ENCODE measurements at places on chromosomes 12 and 14.
A peak's percentile ranks its signal among the peaks of the same experiment; 100 is the strongest.

DNA sequence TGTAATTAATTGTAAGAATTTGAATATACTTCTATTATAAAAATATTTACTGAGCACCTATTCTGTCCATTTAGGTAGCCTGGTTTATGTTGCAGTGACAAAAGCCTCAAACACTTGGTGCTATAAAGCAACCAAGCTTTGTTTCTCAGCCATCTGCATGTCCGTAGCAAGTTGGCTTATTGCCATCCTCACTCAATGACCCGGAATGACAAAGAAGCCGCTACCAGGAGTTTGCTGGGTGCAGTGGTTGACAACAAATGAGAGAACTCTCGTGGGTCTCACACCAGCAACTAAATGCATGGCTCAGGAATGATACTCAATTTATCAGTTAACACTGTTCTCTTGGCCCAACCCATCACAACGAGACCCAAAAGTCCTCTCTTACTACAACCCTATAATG is 553.1 kb downstream of the DIO2 start:
- no peak for DNase-seq

- DNase-seq = no peak
These were observed 105.7 kb upstream of the RESF1 start for GRCh38 chr12:31853520-31853919.

GRCh38 chr12:45775465-45775864 is 46.0 kb downstream of the ARID2 start:
- DNase-seq = no peak

DNA sequence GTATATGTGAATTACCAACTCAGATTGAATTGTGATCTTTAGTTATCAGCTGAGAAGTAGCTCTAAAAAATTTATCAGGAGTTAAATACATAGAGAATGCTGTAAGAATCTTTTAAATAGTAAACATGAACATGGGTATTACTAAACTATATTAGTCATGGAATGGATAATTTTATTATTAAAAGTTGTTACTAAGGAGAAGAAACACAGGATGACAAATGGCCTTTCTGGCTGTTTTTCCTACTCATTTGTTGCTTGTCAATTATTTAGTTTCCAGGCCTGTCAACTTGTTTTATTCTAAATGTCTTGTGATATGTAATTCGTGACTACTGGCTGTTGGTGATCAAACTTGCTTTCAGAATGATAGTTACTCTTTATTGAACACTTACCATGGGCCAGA is 58.7 kb downstream of the KTN1 start:
- no peak for DNase-seq

DNA sequence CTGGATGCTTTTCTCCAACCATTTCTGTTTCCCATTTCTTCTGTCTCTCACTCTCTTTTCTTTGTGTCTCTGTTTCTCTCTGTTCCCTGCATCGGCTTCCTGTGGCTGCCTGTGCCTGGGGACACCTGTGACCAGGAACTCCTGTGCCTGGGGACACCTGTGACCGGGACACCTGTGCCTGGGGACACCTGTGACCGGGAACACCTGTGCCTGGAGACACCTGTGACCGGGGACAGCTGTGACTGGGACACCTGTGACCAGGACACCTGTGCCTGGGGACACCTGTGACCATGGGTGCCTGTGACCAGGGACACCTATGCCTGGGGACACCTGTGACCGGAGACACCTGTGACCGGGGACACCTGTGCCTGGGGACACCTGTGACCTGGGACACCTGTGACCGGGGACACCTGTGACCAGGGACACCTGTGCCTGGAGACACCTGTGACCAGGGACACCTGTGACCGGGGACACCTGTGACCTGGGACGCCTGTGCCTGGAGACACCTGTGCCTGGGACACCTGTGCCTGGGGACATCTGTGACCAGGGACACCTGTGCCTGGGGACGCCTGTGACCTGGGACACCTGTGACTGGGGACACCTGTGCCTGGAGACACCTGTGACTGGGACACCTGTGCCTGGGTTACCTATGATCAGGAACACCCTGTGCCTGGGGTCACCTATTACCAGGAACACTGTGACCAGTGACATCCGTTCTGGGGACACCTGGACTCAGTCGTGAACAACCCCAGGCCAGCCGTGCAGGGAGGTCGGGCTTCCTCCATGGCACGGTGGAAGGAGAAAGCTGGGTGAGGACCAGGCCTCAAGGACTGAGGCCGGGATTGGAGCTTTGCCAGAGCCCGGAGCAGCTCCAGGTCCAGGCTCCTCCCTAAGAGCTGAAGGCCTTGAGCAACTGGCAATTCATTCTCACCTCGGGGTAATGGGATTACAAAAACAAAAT is 23.4 kb upstream of the FBRSL1 start:
- no peak for DNase-seq

DNA sequence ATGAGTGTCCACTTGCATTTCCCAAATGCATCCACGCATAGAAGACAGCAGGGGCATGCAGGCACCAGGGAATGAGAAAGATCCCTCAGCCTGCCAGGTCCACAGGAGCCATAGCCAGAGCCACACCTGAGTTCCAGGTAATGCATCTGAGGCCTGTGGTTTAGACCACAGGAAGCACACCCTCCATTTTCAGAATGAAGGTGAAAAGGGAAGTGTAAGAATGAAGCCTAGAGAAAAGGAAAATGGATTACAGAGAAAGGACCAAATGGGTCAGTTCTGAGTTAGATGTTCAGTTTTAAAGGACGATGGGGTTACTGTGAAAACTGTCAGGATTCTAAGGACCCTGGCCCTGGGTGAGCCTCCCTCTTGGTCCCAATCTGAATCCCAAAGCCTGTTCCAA is 1283.2 kb downstream of the TMEM121 start:
- DNase-seq = no peak

- no peak for DNase-seq
These were observed 74.8 kb upstream of the MGAT4C start for GRCh38 chr12:86331012-86331411.

GRCh38 chr12:16037533-16037932 is 126.4 kb downstream of the DERA start:
- no peak for DNase-seq

DNA sequence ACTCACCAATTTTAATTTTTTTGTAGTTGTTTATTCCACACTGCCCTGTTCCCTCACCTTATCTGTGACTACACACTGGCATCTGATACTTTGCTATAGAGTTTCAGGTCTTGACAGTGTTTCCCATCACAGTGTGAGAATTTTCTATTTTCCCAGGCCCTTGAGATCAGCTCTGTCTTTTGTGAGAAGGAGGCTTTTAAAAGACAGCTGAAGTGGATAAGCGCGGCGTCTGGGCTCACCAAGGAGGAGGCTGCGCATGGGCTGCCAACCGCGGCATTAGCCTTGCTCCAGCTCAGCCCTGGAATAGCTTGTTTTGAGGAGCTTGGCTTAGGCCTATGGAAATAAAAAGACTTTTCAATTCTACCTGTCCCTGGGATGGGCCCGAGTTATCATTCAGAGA is 181.3 kb downstream of the RMST start:
- DNase-seq = no peak

DNA sequence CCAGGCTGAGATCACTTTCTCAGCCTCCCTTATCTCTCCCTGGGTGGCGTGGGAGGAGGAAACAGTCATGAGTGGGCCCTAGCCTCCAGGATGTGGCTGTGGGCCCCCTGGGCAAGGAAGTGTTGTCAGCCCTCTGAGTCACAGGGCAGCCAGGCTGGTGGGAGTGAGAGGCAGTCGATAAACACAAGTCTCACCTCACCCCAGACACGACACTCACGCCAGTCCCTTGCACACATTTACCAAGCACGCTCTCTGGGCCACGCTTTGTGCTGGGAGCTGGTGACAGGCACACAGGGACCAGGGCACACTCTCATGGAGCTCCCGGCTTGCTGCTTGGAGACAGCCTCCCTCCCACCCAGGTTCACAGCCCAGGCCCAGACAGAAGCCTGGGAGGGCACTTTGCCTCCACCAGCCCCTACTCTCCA is 1.9 kb upstream of the KRT79 start:
- DNase-seq = no peak

- no peak for DNase-seq
These were observed 38.0 kb upstream of the PPP4R3A start for GRCh38 chr14:91548108-91548507.

GRCh38 chr12:26195641-26196420 is 458 bp downstream of the SSPN start:
- peak; percentile 86 for DNase-seq

GRCh38 chr12:90030726-90031125 is 322.1 kb upstream of the ATP2B1 start:
- no peak for DNase-seq

- DNase-seq = no peak
These were observed 302.6 kb downstream of the PCNX1 start for GRCh38 chr14:71209888-71210287.

GRCh38 chr12:75812271-75813018 is 219.1 kb downstream of the PHLDA1 start:
- no peak for DNase-seq

DNA sequence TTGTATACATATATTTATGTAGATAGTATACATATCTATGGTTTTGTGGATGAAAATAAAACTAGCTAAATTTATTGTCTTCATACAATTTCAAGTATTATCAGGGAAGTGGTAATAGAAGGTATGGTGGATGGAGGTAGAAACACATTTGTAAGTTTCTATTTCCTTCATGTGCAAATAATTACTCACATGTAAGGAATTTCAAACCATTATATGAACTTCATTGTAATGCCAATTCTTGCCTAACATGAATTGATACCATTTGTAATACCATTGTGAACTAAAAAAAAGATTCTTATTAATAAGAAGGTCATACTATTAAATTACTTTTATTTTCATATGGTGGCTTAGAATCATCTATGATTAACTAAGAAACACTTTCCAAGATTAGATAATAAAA is 20.1 kb upstream of the PPFIA2 start:
- no peak for DNase-seq

DNA sequence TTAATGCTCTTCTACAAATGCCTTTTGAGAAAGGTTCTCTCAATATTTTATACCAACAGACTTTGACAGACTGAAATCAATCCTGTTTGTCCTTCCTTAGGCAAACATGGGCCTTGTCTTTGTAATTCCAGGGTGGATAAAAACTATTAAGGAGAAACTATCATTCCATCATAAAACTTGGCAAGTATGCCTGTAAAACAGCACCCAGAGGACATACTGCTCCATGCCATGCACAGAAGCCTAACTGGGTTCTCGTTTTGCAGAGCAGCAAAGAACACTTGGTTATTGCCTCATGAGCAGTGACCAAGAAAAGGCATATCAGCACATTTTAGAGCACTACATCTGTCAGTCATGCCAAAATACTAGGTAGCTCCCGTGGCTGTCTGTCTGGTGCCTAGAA is 33.8 kb upstream of the PTGDR start:
- no peak for DNase-seq

DNA sequence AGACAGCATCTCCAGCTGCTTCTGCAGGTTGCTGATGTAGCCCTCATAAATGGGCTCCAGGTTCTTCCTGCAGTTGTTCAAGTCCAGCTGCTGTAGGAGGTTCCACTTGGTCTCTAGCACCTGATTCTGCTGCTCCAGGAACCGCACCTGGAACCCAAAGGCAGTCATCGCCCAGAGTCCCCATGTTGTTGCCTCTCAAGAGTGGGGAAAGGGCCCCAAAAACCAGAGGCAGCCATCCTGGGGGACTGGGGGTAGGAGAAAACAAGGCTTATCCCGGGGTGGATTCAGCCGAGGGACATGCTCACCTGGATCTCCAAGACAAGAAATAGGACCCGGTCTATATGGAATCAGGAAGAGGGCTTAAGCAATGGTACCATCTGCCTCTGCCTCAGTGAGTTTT is 2.3 kb downstream of the KRT72 start:
- no peak for DNase-seq

DNA sequence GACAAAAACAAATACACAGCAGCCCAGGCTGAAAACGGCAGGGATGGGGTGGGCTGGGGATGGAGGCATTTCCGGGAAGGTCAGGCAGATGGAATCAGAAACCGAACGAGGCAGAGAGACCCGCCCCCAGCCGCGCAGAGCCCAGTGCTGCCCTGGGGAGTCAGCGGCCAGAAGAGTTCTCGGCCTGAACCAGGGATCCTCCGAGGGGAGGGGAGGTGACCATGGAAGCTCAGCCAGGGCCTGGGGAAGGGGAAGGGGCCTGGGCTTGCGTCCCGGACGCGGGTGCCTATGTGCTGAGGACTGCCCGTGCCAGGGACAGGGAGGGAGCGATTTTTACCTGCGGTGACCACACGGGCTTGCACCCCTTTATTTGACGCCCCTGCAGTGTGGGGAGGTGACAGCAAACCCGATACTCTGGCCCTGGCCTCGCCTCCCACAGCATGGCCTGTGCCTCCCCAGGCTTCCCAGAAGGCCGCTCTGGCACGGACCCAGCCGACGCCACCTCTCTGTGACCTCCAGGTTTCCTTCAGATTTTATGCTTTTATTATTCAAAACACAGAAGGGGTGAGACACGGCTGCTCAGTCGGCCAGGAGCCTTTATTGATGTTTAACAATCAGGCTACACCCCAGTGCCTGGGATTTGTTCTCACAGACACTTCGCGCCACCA is 7.7 kb downstream of the LRCOL1 start:
- DNase-seq = no peak

- no peak for DNase-seq
These were observed 10.0 kb downstream of the SFSWAP start for GRCh38 chr12:131720921-131721320.

GRCh38 chr14:60106339-60106738 is 14.6 kb downstream of the PCNX4 start:
- DNase-seq = no peak

- DNase-seq = no peak
These were observed 389.6 kb upstream of the ATP2B1 start for GRCh38 chr12:90098132-90098779.

DNA sequence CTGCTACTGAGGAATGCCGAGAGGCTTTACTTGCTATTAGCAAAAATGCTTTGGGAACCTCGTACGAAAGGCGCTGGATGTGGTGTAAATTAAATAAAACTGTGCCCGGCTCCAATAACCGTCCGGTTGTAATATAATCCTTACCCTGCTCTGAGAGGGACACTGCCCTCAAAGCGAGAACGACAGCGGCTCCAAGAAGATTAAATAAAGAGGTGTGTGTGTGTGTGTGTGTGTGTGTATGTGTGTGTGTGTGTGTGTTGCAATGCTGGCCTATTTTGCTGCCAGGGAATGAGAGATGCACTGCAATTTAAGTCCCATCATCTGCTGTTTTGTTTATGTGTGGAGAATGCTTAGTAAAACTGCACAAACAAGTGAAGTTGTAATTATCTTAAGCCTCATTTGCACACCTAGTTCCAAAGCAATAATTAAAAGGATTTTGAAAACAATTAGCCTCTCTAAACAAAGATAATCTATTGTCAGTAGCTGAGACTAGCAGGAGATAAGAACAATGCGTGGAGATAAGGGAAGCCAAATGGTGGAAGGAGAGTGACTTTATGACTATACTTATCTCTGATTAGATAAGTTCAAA is 1.2 kb upstream of the SIX1 start:
- DNase-seq = no peak

- no peak for DNase-seq
These were observed 367.1 kb upstream of the OR4E1 start for GRCh38 chr14:22040781-22041125.

GRCh38 chr12:19075711-19076340 is 53.7 kb upstream of the PLEKHA5 start:
- DNase-seq = no peak

Data from osteocyte (in vitro differentiated cells).